ENCODE measurements at places on chromosomes 2 and 18.

DNA sequence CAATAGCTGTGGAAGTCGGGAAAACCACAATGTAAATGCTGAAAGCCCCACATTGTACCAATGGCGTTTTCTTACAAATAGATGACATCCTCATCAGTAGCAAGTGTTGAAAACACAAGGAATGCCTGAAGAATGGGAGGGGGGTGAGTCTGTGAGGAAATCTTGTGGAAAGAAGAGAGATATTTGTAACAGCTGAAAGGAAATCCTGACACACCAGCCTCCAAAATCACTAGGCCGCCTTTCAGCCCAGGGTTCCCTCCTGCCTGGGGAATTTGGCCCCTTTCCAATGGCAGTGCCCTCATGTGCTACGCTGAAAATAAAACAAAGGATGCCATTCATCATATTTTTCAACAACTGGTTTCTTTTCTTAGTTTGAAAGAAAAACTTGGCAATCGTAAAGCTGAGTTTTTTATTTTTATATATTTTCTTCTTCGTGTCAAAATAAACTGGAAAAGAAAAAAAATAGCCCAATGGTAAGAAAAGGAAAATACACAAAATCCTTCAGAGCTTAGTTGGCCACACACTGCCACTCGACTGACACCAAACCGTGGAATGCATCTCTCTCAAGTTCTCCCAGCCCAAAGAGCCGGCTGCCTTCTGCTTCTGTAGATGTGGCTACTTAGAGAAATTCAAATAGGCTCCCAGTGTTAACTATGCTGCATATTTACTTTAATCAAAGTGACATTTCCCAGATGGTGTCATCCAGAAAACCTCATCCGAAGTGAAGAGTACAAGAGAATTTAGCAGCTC is 52.0 kb downstream of the FTCDNL1 start:
- no peak for DNase-seq

DNA sequence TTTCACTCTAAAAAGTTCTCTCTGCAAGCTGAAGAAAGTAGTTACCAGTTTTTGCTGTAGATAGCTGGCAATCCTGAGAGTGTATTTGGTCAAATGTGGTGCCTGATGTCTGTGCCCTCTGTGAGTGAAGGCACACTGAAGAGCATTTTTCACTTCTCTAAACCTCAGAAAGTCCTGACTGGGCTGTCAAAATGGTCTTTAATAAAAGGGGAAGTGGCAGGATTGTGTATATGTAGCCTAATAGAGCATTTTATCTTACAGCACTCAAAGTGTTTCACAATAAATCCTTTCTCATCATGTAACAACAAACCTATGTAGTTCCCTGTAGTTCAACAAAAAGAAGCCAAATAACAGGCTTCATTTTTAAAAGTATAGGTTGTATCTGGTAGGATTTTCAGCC is 1552.3 kb upstream of the SLC39A10 start:
- no peak for DNase-seq

GRCh38 chr2:23388294-23388693 is 3.3 kb downstream of the KLHL29 start:
- DNase-seq: no peak

DNA sequence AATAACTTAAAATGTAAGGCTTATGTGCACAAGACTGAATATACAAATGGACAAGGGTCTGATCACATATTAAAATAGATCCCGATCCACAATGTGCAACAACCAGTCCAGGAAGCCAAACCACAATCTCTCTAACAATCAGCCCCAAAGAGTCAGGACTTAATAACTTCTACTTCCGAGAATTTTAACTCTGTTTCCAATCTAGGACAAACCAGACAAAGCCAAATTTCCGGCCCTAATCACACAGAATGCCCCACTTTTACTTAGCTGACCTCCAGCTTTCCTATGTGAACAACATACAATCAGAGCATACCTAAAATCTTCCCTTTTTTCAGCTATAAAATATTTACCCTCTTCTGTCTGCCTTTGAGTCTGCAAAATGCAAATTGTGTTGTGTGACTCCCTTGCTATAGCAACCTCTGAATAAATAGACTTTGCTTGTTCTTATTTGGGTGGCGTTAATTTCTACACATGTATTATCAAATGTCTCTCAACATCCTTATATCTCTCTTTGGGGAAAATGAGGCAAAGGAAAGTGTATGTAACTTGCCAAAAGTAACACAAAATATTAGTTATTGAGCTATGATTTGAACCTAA is 381.9 kb upstream of the MC4R start:
- no peak for DNase-seq

DNA sequence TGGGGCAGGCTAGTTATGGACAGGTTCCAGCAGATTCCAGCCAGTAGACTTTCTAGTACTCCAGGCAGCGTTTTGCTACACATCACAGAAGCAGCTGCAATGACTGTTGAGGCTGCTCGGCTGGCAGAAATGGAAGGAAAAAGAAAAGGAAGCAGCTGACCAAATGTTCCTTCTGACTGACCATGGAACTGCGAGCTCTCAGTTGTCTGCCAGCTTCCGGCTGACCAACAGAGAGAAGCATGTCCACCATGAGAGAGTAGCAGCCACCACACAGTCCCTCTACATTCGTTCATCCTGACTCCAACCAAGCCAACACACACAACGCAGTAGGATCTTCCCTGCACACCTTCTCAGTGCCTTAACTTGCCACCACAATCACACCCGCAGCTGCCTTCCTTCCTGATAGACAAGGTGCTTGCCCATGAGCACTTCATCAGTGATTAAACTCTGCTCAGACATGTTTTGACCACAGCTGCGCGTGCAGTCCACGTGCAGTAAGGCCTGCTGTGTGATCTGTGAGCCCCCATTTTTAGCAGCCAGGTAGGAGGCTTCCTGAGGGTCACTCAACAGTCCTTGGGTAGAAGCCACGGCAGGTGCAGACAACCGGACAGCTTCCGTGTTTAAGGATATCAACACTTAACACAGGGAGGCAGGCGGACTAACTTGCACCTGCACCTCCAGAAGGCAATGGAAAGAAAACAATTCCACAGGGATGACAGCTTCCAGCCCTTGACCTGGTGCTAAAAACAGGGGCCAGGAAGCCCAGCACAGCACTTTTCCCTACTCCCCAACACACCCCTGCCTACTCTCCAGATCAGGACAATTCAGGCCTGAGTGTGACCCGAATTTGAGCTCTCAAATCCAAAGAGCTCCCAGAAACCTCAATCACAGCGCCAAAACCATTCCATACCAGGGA is 996 bp downstream of the TGFBRAP1 start:
- DNase-seq: peak; percentile 62

DNA sequence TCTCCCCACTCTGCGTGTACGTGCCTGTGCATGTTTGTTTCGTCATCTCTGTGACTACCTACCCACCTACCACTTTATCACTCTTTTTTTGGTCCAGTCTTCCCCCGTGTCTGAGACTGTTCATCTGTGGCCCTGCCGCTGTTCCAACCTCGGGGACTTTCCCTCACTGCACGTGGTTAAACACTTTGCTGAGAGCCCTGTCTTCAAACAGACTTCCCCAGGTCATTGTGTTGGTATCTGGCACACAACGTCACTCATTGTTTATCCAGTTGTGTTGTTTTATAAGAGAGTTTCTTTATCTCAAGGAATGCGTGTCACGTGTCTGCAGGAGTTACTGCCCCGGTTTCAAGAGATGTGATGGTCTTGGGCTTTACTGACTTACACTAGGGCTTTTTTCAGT is 262.0 kb upstream of the RASGRP3 start:
- no peak for DNase-seq

GRCh38 chr2:46246790-46247189 is 50.4 kb upstream of the EPAS1 start:
- DNase-seq: no peak

DNA sequence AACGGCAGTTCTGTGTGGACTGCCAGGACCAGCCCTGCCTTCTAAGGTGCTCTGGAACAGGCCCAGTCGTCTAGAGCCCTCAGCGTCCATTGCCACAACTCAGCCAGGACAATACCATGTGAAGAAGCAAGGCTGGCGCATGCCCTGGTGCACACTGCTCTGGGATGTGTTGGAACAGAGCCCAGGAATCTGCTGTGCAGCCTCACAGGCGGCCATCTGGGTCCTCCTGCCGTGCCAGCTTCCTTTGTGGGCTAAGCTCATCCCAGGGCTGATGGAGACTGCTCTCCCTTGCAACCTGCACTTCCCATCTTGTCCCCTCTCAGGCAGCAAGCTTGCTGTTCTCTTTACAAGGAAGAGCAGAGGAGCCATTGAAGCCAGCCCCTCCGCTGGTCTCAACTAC is 246.4 kb upstream of the PXDN start:
- no peak for DNase-seq

GRCh38 chr18:48997985-48998831 is 47.4 kb upstream of the SMAD7 start:
- DNase-seq: no peak

DNA sequence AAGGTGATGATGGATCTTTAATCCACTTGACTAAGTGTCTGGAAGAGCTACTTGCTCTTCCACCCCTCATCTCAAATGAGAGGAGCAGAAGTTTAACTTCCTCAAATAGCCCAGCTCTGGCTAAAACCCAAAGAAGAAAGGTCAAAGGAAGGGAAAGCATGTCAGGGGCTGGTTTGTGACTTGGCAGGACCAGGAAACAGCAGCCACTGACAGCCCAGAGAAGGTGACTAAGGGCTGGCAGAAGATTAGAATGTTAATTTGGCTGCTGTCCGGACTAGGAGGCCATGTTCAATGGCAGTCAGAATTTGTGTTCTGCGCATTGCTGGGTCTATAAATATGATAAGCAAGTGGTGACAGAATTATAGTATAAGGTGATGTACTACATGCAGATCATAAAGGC is 386.2 kb downstream of the SETBP1 start:
- DNase-seq: no peak

DNA sequence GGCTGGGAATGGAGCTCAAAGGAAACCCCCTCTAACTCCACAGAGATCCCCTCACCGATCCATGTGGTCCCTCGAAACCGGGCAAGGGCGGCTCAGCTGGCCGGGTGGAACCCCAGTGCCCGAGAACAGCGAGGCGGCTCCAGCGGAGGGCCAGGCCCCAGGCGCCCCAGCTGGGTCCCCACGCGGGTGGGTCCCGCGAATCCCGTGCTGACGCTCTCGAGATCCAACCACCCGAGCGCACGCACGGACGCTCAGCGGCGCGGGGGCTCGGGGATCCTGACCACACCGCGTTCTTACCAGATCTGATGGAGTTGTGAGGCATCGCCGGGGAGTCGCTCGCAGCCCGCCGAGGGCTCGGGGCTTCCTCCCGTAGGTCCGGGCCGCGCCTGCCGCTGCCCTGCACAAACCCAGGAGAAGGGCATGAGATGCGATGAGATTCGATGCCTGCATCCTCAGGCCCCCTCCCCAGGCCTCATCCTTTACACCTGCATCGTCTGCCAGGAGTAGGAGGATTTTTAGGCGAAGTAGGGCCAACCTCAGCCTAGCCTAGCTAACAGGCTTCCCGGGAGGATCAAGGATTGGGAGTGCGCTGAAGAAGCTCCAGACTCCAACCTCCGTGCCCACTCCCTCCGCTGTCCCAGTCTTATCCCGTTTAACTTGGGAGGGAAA is 514 bp downstream of the PAX8 start:
- DNase-seq: no peak

GRCh38 chr2:165648801-165649200 is 145.2 kb downstream of the GALNT3 start:
- no peak for DNase-seq

DNA sequence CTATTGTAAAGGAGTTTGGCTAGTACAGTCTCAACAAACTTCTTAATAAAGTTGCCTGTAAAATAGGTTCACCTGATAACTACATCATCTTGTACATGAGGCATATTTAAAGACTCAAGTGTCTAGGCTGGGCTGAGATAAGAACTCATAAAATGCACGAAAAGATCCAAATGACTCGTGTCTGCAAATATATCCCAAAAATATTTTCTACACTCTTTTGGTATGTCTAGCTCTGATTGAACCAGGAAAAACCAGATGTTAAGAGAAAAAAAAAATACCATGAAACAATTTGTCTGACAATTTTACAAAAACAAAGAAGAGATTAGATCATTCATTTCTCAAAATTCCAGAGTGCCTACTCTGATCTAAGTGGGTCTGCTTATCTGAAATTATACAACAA is 166.9 kb upstream of the OSR1 start:
- no peak for DNase-seq

DNA sequence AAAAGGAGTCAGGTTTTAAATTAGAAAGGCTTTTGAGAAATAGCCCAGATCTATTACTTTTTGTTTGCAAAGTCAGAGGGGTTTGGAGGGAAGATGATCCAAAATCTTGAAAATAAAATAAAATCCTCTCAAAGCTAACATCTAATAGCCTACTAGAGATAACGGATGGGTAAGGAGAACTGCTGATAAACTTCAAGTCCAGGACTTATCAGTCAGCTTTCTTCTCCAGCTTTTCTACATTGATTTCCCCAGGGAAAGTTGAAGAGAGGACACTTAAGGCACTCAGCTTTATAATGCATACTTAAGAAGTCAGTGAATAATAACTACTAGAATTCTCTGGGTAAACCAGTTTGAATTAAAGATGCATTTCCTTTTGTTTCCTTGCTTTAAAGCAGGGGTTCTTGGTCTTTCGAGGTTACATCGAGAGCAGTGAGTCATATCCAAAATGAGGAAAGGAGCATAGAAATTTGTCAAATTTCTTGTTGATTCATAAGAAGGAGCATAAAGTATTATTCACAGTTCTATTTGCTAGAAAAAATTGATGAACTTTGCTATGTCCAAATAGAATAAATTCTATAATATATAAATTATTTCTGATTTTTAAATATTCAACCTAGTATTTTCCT is 43.2 kb upstream of the ITPRID2 start:
- no peak for DNase-seq

- no peak for DNase-seq
Observed at GRCh38 chr2:127596311-127597045, 49.5 kb upstream of the GPR17 start.

- no peak for DNase-seq
Observed at GRCh38 chr18:42914476-42914875, 201.0 kb downstream of the RIT2 start.

DNA sequence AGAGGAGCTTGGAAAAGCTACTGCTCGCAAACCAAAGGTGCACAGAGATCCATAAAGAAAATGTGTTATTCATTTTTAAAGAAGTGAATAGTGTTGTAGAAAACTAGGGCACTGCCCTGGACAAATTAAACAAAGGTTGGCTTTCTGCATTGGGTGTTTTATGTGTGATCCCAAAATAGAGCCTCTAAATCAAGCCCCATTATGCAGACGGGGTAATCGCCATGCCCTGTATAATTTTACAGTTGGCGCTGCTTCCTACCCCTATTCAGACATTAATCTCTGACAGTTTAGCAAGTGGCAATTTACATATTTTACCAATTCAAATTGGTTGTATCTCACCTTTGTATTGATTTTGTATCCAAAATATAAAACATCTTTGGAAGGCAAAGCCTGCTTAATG is 109.1 kb downstream of the PID1 start:
- DNase-seq: no peak

DNA sequence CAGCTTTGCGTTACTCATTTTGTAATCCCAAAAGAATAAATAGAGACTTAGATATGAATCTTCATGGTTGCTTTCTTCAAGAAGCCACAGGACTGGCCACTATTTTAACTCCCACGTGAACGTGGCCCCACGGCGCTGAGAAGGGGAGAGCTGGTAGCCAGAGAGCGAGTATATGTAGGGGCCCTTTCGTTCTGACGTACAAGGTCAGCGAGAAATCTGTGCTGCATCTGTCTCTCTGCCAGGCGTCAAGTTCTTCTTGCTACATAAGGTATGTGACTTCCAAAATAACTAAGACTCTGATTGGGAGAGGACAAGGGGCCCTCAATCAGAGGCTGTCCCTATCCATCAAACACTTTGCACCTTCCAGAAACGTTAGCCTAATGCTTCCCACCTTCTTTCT is 149.2 kb downstream of the PLEKHA3 start:
- DNase-seq: no peak

- DNase-seq: no peak
Observed at GRCh38 chr2:10410001-10410822, 37.9 kb downstream of the ODC1 start.

- no peak for DNase-seq
Observed at GRCh38 chr2:228355897-228356296, 174.4 kb upstream of the SPHKAP start.

Data from activated CD4-positive, alpha-beta T cell treated with anti-CD3 and anti-CD28 coated beads for 36 hours (primary cell).